Urinary bladder (tissue), 4 donors: ENCODE measurements at places on chromosomes 16 and 17. TPM values are rescaled to one million over a fixed set of nuclear protein-coding genes. Genes with fewer than 3 reads are reported as not detected.
A peak's percentile ranks its signal among the peaks of the same experiment; 100 is the strongest.

The CRK gene
- 91.2 TPM for total RNA-seq

The MT4 gene
- not detected for total RNA-seq

The CMTM3 gene
- 29.2 TPM for total RNA-seq

The MBTPS1 gene
- total RNA-seq: 81.3 TPM

The CD300H gene
- total RNA-seq: not detected

GRCh38 chr17:13031718-13032350, 14.0 kb upstream of the ELAC2 start:
- no peak for DNase-seq

DNA sequence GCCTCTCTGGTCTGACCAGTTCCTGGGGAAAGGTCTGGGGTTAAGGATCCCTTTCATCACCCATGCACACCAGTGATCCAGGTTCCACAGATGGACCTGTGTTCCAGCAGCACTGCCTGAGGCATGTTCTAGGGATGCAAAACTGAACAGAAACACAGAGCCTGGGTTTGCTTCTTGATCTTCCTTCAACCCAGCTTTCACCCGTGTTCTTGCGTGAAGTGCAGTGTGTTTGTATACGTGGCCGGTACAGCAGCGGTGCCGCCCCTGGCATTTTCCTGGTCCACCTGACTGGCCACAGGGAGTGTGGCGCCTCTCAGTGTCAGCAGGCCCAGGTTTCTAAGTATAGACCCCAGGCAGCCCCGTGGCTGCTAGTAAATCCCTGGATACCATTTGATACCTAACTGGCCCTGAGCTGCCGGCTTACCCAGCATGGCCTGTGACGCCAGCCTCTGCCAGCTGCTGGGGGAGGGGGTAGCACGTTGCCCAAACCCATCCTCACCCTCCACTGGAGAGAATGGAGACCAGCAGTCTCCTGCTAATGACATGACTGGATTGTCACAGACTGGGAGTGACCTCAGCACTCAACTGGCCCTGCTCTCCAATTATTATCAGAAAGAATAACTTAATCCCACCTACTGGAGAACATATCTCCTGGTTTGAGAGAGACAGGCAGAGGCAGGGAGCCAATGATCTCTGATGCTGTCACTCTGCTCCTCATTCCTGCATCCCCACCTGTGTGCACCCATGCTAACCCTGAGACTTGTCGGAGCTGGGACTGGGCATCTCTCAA, 59.2 kb upstream of the LGALS9 start:
- DNase-seq: no peak

- DNase-seq: no peak
Observed at GRCh38 chr17:42522263-42522790, 13.7 kb upstream of the NAGLU start.

DNA sequence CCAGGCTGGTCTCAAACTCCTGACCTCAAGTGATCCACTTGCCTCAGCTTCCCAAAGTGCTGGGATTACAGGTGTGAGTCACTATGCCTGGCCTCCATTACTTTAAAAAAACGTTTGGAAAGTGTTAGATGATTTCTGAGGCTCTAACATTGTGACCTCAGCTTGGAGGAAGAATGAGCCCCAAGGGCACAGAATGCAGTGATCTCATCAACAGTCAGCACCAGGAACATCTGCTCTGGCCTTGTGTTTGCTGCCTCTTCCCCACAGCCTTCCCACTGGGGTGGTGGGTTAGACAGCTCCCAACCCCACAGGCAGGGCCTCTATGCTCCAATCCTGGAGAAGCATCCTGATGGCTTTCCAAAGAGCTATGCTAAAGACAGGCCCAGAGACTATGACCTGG, 37.7 kb upstream of the SREBF1 start:
- DNase-seq: no peak

GRCh38 chr16:17273142-17273561, 197.6 kb downstream of the XYLT1 start:
- DNase-seq: no peak

DNA sequence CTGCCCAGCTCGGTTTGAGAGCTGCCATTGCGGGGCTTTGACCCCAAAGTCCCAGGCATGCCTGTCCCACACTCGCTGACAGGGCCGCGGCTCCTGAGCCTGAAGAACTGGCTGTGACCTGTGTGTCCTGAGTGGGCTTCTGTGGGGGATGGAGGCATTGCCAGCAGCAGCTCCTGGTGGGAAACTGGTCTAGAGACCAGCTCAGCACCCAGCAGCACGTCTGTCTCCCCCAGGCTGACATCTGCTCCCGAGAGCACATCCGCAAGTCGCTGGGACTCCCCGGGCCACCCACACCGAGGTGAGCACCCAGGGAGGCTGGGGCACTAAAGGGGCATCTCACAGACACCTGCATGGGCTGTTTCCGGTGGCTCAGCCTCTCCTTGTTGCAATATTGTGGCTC, 13.4 kb downstream of the ENDOV start:
- DNase-seq: no peak

GRCh38 chr17:65759532-65759931, 198.1 kb upstream of the AXIN2 start:
- DNase-seq: no peak

DNA sequence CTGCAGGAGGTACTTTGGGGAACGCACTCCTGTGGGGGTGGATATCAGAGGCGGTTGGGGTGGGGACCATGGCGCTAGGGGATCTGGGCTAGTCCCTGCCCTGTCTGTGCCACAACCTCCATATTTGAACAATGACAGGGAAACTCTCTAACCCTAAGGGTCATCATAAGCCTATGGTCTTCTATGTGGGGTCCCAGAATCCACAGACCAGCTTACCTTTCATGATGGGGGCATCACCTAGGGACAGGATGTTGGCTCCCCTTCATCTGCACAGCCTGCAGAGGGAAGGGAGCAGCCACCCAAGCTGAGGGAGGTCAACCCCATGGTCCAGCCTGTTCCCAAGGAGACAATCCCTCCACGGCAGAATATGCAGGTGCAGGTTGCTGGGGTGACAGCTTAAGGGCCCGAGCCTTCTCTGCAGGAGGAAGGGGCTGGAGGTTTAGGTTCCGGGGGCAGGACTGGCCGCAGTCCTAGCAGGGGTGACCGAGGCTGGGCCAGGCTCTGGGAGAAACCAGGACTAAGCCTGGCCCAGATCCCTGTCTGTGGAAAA, 1.7 kb downstream of the ORAI3 start:
- DNase-seq: no peak

DNA sequence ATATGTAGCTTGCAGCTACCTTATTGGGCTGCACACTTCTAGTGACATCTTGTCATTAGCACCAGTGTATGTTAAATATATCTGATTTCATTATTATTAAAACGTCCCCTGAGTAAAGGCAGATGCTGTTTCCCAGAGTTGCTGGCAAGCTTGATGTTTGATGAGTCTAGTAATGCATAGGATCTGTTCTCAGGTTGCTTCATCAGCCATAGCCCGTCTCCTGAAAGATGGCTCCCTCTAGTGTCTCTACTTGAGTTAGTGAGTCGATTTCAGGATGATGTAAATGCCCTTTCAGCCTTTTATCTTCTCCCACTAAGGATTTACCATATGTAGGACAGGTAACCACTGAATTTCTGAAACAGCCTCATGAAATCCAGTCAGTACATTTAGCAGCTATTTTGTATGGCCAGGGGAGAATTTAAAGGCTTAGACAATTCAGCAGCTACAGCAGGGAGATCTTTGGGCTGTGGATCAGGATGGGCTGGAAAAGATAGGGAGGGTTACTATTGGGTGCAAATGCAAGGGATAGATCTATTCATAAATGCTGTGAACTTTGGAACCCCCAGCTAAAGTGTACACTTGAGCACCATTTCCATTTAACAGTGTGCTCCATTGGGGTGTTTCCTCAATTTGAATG, 376.3 kb downstream of the CNTNAP4 start:
- DNase-seq: peak; percentile 42

DNA sequence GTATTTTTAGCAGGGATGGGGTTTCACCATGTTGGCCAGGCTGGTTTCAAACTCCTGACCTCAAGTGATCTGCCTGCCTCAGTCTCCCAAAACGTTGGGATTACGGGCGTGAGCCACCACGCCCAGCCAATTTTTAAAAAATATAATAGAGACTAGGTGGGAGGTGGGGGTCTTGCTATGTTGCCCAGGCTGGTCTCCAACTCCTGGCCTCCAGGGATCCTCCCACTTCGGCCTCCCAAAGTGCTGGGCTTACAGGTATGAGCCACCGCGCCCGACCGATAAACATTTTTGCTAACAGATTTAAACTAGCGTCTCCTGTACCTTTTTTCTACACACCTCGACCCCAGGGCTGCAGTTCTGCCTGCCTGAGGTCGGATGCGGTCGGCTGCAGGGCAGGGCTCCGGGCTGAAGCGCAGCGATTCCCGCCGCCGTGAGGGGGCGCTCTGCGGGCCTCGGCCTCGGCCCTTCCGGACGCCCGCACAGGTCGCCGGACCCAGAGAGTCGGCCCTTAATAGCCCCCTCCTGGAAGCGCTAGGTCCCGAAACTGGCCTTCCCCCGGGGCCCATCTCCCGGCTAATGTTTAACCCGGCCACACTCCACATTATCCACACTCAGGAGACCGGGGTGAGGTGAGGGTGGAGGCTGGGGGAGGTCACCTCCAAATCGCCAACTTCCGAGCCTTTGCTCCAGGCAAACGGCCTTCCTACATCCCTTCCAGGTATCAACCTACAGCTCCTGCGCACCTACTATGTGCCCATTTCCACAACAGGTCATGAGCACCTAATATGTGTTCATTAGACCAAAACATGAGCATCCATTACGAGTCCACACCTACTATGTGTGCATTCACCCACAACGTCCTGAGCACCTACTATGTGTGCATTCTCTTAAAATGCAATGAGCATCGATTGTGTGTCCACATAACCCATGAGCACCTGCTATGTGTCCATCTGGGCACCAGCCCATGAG, 2.0 kb upstream of the GLIS2 start:
- no peak for DNase-seq

DNA sequence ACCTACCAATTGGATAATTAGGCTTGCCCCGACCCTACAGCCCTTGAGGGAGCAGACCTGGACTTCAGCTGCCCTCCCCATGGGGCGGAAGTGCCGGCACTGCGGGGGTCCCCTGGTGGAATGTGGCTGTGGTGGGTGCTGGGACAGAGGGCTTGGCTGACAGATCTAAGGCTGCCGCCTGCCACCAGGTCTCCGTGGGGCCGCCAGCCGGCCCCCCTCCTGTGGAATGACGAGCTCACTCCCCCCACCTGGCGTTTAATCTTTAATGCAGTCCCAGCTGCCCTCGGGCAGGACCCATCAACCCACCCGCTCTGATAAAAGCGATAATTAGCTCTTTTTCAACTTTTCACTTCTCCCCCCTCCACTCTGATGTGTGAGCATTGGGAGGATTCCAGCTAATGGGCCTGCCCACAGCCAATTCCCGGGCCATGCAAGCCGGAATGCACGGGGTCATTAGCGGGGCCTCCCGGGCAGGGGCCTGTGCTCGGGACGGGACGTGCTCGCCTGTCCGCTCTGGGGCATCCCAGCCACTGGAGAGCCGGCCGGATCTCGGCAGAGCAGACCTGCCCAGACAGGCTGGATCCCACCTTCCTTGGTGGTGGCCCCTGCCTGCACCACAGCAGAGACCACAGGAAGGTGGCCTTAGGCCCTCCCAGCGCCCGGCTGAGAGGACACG, 28.3 kb upstream of the GOSR2 start:
- DNase-seq: no peak

DNA sequence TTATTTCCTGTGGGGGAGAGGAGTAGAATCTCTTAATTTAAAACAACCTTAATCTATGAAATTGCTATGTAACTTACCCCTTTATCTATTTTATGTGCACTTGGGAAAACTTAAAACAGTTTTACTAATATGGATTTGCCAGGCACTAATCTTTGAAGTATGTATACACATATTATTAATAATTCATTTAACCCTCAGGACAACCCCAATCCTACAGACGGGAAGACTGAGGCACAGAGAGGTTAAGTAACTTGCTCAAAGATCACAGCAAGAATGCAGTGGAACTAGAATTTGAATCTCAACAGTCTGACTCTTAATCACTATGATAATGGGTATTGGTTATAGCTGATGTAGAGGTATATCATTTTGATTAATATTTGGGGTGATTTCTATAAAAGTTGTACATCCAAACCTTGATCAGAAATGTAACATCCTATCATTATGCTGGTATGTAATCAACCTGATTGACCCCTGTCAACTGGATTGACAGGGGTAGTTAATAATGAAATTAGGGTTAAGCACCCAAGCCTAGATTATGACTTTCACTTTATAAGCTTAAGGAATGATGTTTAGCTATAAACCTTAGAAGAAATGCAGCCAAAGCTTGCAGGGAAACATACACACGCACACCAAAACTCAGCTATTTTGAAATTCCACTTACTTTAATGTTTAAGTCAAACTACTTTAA, 1.6 kb downstream of the MYO1D start:
- no peak for DNase-seq

- DNase-seq: peak; percentile 5
Observed at GRCh38 chr17:33079201-33079600, 87.6 kb downstream of the SPACA3 start.

DNA sequence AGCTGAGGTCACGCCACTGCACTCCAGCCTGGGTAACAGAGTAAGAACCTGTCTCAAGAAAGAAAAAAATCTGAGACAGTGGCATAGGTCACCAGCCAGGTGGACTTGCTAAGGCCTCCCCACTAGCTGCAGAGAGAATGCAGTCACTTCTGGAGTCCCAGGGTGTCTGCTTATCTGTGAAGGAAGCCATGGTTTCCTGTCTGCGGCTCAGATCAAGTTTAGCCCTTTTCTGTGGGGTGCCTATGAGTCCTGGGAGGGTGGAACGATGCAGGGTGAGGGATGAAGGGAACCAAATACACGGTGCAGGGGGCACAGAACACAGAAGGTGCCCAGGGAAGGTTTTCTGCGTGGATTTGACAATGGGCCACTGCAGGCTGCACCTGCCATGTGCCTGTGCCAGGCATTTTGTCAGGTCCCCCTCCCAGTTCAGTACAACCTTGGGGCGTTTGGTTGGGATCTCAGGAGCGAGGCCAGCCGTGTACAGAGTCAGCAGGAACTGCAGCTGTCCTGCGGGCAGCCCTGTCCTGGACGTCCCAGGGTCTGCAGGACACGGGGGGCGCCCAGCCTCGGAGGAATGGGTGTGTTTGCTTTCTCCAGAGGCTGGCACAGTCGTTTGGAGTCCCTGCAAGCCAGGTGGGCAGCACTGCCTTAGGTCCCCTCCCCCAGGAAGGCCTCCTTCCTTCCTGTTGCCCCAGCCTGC, 41.8 kb downstream of the RAB11FIP4 start:
- DNase-seq: no peak

DNA sequence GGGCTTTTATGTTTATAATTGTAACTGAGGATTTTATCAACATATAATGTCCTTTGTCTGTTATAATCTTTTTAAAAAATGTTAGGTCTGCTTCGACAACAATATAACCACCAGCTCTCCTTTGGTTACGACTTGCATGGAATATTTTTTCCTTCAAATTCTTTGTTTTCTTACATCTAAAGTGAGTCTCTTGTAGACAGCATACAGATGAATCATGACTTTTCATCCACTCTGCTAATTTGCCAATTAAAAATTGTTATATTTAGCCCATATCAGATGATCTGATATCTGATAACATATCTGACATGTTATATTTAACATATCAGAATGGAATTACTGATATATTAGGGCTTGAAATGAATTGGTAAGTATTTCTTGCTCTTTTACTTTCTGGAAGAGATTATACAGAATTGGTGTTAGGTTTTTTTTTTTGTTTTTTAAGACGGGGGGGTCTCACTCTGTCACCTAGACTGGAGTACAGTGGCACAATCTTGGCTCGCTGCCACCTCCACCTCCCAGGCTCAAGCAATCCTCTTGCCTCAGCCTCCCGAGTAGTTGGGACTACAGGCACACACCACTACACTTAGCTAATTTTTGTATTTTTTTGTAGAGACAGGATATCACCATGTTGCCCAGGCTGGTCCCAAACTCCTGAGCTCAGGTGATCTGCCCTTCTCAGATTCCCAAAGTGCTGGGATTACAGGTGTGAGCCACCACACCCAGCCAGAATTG, 27.5 kb downstream of the TBX21 start:
- no peak for DNase-seq

GRCh38 chr17:71558901-71559300, 561.9 kb upstream of the SOX9 start:
- DNase-seq: no peak
